ENCODE measurements at places on chromosomes 1 and 21. TPM values are rescaled to one million over a fixed set of nuclear protein-coding genes. Genes with fewer than 3 reads are reported as not detected.
A peak's percentile ranks its signal among the peaks of the same experiment; 100 is the strongest.

GRCh38 chr1:212545941-212546635 is 62.5 kb upstream of the ATF3 start:
- no peak for DNase-seq

DNA sequence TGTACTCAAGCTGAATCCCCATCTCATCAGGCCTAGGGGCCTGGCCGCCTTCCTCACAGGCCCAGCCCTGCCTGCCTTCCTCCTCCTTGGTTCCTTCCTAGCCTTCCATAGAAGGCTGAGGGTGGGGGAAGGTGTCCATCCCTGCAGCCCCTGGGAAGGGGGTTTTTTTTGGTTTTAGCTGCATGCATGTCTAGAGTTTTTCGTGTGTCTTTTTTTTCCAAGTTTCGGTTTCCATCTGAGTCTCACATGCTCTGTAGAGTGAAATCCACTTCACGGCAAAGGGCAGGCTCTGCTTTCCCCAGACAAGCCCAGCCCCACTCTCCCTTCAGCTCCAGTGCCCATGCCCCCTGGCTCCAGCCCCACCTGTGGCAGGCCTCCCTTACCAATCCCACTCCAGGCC is 32.1 kb downstream of the GRHL3 start:
- DNase-seq, result no peak

DNA sequence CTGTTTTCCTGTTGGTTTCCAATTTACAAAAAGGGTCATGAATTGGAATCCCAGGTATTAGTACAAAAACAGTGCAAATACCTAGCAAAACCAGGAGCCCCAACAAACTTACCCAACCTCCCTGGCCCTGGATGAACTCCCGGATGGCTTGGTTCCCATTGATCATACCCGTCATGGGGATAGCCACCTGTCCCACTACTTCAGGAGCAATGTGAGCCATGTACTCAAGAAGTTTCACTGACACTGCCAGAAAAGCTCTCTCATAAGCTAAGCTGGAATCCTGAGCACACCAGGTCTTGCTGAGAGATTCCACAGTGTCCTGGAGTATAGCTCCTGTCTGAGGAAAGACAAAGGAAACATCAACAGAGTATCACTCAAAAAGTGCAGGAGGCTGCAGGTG is 5.7 kb downstream of the BCL2L15 start:
- no peak for DNase-seq

- no peak for DNase-seq
Observed at GRCh38 chr1:50929376-50929958, 30.6 kb downstream of the FAF1 start.

- DNase-seq, result no peak
Observed at GRCh38 chr1:37989361-37989930, 376 bp downstream of the SF3A3 start.

The CHIA gene
- 2.6 TPM for total RNA-seq

The PTPN22 gene
- total RNA-seq, result 15.2 TPM

GRCh38 chr21:42401154-42401553 is 2.5 kb upstream of the UBASH3A start:
- peak; percentile 78 for DNase-seq

GRCh38 chr1:93779540-93780165 is 98.0 kb upstream of the BCAR3 start:
- no peak for DNase-seq

- no peak for DNase-seq
Observed at GRCh38 chr1:175520186-175520585, 223.2 kb downstream of the TNR start.
